AG08396 (cell line): ENCODE measurements at places on chromosomes 5 and 9.
A peak's percentile ranks its signal among the peaks of the same experiment; 100 is the strongest.

DNA sequence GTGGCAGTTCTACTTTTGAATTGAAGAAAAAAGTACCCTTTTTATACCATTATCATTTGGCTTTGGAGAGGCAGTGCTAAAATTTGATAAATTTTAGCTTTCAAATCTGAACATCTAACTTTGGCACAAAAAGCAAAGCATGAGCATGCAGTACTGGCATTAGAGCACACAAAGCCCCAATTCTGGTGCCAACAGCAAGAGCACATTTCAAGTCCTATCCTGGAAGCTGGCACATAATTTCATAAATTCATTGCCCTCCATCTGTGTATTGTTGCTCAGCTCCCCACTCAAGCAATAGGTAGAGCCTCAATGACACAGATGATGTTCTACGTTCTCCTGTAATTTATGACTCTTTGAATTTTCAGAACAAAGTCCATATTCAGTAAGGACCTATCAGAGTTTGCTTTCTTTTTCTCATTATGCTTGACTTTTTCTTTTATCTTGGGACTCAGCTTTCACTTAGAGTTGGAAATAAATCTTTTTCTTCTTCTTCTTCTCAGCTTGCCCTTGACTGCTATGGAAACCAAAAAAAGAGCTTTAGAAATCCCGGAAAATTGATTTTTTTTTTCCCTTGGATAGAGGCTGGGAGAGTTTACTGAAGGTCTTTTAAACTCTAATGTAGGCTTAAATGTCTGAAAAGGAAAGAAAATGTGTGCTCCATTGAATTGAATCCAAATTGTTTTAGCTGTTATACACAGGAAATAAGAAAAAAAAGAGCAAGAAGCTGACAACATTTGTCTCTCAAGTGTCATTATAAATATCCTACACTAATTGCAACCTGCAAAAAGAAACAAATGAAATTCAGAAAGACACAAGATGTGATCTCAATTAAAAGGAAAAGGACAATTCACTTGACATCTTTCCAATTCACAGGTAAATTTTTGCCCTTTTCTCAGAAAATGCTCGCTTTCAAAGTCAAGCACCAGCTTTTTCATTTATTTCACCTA, 380.8 kb upstream of the CDH18 start:
- DNase-seq, result no peak

DNA sequence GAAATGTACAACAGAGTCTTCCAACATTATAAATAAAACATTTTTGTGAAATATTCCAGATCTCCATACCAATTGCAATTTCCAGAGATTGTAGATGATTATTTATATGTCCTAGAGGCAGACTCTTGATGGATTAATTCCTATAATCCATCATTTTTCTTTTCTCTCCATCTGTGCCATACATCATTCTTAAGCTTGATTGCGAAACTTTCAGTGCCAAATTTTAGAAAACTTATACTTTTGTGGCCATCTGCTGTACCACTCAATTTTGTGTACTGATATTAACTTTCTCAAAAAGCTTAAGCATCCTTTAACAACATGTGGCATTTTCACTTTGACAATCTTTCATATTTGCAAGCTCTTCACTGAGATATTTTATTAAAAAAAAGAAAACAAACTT, 446.9 kb downstream of the SEMA5A start:
- no peak for DNase-seq

DNA sequence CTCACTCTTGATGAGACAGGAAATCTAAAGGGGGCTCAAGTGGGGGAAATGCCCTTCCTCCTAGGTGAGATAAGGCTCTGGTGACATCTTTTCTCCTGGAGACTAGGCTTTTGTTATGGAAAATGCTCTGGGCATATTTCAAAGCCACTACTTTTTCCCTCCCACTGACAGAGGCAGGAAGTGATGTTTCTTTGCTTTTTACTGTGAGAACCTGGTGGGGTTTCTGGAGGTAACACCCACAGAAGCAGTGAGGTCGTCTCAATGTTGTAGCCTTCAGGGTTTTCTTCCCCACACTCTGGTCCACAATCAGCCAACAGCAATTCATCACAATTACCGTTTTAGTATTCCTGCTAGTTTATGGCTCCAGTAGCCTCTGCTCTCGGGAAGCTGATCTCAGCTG, 41.4 kb upstream of the FAM240B start:
- DNase-seq, result no peak

DNA sequence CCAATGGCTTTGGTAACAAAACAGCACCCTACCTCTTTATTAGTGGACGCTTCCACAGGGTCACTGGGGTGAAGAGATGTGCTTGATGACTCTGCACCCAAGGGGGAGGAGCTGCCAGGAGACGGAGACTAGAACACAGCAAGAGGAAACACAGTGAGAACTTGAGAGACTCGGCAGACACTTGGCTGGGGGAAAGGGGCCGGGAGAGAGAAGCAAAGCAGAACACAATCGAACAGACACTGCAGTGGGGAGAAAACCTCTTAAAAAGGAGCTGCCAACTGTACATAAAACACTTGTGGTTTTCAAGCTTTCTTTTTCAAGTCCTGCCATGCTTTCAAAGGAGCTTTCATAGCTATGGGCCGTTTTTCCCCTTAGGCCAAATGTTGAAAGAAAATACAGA, 151.0 kb downstream of the ENTREP1 start:
- DNase-seq, result no peak

DNA sequence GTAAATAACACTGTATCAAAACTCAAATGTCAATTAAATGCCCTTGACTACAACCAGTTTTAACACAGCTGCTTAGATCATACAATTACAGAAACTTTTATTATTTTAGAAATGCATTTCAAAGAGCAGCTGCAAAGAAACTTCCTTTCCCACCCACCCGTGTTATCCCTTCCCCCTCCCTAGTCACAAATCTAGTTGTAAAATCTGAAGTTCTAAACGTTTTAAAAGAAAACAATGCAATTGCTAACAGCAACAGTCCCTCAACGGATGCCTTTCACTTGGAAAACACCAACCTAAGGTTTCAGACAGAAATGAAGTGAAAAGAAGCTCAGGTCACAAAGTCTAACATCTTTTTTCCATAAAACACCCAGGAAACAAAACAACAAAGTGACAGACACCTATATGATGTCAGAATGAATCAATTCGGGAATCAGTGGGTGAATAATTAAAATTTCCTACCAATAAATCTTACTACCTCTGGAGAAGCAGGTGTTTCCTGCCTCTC, 100.3 kb downstream of the FBXW11 start:
- no peak for DNase-seq

DNA sequence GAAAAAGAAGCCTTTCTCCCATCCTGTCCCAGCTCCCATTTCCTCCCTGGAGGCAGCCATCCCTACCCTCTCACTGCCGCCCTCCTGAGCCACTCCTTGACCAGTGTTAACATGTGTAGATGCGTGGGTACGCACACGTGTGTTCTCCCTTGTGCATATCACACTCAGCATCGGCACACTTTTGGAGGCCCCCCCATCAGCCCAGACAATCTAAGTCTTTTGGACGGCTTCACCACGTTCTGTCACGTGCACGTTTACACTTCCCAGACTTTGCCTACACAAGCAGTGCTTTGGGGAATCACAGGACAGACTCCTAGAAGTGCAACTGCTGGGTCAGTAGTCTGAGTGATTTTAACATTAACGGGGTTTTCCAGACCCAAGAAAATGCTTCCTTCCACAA, 18.0 kb downstream of the HRH2 start:
- DNase-seq, result no peak

DNA sequence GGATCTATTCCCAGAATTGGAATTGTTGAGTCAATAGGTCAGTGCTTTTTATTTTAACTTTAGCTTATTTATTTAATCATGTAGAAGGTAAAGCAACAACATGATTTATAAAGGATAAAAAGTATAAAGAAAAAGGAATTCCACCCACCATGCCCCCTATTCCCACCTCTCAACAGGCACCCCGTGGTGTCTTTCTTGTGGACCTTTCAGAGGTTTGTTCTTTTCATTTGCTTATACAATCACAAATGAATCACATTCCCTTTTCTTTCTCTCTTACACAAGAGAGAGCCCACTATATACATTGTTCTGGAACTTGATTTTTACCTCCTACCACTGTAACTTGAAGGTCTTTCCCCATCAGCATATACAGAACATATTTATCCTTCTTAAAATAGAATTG, 37.2 kb upstream of the SMIM32 start:
- DNase-seq, result no peak

- no peak for DNase-seq
Measured at GRCh38 chr5:38387161-38387560, 128.8 kb downstream of the EGFLAM start.

DNA sequence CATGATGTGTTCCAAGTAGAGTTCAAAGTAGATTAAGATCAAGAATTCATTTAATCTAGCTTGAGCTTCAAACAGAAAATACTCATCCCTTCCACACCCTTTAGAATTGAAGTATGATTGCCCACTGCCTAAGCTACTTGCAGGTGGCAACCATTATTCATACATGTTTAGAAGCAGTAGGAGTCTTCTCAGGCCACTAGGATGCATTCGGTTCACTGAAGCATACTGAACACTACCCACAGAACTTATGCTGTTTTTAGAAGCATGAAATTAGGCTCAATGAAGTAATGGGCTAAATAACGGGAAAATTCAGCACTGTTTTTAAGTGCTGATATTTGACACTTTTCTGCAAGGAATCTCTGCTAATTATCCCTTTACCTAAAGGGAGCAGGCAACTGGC, 263.4 kb downstream of the DEPDC1B start:
- no peak for DNase-seq

DNA sequence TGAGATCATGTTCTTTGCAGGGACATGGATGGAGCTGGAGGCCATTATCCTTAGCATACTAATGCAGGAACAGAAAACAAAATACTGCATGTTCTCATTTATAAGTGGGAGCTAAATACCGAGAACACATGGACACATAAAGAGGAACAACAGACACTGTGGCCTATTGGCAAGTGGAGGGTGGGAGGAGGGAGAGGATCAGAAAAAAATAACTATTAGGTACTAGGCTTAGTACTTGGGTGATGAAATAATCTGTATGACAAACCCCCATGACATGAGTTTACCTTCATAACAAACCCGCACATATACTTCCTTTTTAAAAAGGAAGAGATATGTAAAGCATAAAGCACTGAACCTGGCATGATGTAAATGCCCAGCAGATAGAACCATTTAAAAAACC, 99.0 kb downstream of the MEGF10 start:
- DNase-seq, result no peak

DNA sequence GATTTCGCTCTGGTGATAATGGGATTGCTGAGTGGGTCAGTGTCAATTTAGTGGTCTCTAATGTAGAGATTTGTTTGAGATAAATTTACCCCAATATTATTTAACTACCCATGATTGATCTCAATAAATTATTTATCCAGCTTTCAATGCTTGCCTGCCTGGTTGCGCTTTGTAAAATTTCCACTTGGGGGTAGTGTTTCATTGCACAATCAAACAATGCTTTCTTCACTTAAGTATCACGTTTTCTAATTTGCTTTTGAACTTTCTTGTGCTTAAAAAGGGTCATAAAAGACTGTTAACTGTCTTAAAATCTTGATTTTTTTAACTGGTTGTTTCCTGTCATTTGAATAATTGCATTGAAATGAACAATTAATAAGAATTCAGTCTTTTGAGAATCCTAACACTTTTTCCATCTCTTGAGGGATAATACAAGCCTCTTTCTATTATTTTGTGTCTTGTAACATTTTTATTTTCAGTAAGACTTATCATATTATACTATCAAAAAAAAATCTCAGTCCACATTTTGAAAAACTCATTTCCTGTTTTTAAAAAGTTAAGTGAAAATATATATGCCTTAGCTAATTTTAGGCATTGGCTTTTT, 18.7 kb downstream of the HSD17B4 start:
- peak; percentile 7 for DNase-seq

GRCh38 chr5:127206320-127207113, 84.1 kb upstream of the MEGF10 start:
- DNase-seq, result no peak

DNA sequence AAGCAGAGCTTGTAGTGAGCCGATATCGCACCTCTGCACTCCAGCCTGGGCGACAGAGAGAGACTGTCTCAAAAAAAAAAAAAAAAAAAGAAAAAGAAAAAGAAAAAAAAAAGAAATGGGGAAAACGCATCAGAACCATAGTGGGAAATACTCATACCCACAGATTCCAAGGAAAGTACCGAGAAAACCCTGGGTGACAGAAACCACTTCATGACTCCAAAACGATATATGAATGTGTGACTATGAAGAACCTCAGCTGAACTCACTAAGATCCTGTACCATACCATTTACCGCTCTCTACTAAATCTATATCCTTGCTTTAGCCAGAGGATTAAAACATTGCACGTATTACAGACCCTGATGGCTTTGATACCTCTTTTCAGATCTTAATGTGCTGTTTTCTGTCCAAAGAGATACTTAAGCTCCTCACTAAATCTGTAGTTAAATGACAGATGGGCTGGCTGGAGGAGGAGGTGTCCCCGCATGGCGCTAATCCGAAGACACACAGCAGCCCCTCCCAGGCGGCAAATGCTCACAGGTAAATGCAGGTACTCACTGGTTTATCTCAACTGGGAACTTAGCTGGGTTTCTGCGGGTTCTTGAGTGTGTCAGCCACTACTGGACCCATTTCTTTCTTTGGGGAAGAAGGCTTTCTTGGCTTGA, 2.8 kb downstream of the LPCAT1 start:
- DNase-seq, result no peak

DNA sequence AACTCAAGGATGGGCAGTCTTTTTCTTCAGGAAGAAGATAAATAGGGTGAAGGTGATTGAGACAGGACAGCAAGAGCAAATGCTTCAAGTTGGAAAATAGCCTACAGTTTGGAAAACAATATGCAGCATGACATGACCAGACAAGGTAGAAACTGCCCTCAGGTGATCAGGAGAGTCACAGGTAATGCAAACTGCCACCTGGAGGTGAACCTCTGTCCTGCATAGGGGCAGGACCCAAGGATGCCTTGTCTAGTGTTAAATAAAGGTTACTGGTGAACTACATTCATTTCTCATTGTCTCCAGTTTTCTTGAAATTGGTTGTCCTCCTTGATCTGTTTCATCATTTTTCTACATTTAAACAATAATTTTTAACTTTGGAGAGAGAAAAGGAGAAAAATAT, 232.1 kb downstream of the SEMA5A start:
- DNase-seq, result no peak

DNA sequence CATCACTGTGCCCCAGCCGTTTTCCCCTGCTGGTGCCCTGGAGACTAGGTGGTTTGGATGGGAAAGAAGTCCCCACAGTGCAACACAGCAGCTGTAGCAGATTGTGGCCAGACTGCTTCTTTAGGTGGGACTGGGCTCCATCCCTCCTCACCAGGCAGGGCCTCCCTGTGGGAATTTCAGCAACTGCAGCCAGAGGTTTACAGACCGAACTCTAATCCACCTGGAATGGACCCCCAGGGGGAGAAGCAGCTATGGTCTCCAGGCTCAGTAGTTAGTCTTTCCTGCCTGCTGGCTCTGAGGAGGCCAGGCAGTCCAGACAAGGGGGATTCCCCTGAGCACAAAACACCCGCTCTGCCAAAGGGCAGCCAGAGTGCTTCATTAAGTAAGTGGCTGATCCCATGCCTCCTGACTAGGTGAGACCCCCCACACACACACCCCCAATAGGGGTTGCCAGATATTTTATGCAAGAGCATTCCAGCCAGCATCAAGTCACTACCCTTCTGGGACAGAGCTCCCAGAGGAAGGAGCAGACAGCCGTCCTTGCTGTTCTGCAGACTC, 188.9 kb downstream of the SGCD start:
- no peak for DNase-seq
